ENCODE measurements at places on chromosomes 13 and 19. TPM values are rescaled to one million over a fixed set of nuclear protein-coding genes. Genes with fewer than 3 reads are reported as not detected.
A peak's percentile ranks its signal among the peaks of the same experiment; 100 is the strongest.

BST2 gene
- total RNA-seq, result 0.18 TPM

DNA sequence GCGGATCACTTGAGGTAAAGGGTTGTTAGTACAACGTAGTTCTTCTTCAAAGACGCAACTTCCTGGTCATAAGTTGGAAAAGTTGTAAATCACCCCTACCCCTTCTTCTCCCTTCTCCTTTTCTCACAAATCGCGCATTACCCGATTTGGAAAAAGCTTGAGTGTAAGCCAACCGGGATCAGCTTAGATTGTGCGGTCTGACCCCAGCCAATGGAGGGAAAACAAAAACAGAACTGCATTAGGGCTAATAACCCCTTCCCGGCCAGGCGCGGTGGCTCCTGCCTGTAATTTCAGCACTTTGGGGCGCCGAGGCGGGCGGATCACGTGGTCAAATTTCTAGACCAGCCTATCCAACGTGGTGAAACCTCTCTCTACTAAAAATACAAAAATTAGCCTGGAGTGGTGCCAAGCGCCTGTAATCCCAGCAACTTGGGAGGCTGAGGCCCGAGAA, 806 bp downstream of the ZNF90 start:
- DNase-seq, result peak; percentile 18

TEKTIP1 gene
- not detected for total RNA-seq

DNA sequence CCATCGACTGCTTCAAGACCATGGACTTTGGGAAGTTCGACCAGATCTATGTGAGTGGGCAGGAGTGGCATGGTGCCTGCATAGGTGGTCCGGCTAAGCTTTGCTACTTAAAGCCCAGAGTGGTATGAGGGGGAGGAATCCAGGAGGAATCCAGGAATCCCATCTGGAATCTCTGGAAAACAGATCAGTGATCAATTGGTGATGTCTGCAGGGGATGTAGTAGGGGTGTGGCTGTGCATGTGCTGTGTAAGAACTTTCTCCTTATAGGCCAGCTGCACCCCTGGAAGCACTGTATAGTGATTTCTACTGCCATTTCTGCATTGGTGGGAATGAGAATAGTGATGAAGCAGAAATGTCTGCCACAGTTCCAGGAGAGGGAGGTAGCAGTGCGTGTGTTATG, 23.6 kb downstream of the PNPLA6 start:
- DNase-seq, result no peak

DNA sequence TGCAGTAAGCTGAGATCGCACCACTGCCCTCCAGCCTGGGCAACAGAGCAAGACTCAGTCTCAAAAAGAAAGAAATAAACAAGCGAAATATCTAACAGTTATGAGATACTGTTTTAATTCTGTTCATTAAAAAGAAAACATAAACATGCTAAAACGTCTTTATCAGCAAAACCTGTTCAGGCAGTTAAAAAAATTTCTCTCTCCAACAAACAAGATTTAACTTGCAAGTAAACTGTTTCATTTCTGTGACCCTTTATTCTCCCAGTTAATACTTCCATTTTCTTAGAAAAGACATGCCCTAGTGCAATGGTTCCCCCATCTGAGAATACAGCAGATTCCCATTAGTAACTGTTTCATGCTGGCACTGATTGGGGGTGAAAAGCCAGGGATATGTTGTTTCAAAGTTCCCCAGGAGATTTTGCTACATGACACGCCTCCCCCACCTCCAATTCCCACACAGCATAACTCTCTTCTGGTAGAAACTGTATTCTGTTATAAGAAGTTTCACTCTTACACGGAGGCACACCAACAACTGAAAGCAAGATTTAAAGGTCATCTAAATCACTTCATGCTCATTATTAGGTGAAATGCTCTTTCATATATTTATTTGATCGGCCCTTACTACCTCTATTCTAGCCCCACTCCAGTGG, 24.4 kb downstream of the ELF1 start:
- no peak for DNase-seq

GSX1 gene
- total RNA-seq, result not detected

- DNase-seq, result no peak
Observed at GRCh38 chr19:30662211-30662861, 290.2 kb downstream of the ZNF536 start.

GRCh38 chr19:29418201-29418600, 107.6 kb upstream of the VSTM2B start:
- DNase-seq, result no peak

DNA sequence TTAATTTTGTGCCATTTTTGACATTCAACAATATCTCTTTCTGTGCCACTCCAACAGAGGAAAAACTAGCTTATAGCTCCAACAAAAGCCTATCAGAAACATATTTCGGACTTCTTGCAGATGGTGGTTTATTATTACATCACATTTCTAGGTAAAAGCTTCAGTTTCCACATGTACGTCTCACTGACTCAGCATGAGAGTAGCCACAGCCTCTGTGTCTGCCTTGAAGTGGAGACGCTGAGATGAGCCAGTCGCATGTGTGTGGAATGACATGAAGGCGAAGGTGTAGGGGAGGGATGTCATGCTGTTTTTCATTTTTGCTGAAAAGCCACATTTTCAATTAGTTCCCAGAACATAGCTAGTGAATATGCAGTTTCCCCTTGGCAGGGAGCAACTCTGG, 598.6 kb downstream of the EFNB2 start:
- DNase-seq, result peak; percentile 24

DNA sequence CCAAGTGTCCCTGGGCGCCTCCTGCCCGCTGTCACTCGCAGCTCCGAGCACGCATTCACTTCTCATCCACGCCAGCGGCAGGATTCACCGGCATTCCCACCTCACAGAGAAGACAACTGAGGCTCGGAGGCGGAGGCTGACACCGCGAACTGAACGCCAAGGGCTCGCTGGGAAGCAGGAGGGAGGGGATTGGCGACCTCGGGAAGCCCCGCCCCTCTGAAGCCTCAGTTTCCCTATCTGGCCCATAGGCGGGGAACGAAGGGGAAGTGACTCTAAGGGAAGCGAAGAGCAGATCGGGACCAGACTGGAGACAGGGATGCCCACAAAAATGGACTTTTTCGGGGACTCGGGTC, 256 bp downstream of the MICOS13 start:
- DNase-seq, result peak; percentile 21

MYO1F gene
- 0.18 TPM for total RNA-seq

DNA sequence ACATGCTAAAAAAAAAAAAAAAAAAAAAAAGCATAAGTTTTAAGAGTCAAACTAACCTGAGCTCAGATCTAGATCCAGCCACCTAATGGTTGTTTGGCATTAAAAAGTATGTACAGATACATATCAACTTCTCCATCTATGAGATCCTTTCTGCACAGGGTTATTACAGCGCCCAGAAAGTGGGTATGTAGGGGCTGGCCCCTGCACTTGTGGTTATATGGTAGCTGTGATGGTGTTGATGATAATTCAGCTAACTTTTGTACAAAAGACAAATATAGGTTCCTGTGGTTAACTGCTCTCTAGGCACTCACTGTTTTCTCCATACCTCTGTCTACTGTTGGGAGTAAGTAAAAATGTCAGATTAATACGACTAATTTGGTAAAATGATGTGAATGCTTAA, 81.7 kb downstream of the TNFRSF19 start:
- no peak for DNase-seq

DNA sequence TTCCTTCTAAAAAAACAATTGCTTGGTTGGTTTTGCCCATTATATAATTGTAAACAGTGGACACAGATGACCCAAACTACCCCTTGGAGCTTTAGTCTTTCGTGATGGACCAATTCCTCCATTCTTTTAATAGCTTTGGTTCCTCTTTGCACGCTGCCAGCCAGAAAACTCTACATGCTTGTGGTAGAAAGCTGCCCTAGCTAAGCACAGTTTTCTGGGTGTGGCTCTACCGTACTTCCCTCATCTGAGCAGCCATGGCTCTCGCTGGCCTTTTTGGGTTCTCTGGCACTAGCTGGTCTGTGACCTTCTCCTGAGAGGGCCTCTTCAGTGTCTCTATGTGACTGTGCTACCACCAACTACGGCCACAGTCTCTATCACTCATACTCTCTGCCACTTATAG, 29.9 kb upstream of the CEBPA start:
- DNase-seq, result no peak

GRCh38 chr19:50835785-50836542, 2.6 kb upstream of the KLK15 start:
- DNase-seq, result peak; percentile 45

GRCh38 chr13:86725105-86725504, 925.9 kb upstream of the SLITRK6 start:
- DNase-seq, result no peak

DNA sequence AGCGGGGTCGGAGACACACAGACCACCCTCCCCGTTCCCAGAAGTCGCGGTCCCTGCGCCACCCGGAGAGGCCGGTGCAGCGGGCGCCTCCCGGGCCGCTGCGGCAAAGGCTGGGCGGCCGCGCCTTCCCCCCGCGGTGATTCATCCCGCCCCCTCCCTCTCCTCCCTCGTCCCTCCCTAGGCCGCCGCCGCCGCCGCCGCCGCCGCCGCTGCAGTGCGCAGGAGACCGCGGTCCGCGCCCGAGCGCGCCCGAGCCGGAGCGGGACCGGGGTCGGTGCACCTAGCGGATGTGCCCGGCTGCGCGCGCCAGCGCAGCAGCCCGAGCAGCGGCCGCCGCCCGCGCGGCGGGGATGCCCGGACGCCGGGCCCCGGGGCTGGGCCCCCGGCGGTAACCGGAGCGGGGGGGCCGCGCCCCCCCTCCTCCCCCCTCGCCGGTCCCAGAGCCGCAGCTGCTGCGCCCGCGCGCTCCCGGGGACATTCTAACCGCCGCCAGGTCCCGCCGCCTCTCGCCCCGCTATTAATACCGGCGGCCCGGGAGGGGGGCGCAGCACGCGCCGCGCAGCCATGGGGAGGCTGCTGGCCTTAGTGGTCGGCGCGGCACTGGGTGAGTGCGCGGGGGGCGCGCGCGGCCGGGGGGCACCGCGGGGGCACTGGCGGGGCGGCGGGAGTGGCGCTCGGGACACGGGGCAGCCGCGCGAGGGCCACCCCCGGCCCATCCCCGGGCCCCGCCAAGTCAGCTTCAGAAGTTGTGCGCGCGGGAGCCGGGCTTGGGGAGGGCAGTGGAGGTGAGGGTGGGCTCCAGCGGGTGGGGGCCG, at the start of gene SCN1B:
Gene SCN1B (plus strand): TSS at position 214 of the 815 bp plus-strand sequence. CDS start 351 bp downstream, at position 565.
- DNase-seq, result peak; percentile 55

DNA sequence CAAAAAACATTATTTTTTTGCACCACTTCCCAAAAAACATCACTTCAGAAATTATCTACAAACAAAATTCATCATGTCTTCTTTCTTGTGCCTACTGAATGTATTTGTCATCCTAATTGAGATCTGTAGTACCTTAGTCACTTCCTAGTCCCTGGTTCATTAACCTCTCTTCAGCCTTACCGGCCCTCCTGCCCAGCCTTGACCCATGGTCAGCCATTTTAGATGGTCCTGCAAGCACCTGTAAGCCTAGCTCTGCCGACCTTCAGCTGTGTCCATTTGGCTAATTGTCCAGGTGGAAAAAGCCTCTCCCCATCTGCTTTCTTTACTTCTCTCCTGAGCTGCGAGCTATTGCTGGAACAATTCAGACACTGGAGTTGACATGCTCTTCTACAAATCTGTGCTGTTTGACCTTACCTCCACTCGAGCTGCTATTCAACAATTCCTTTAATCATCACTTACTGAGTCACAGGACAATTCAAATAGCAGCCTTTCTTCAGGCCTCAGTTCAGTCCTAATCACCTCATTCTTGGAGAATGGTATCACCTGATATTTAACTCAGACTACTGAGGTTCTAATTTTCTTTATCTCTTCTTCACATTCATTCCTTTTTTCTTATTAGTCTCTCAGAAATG, 882.5 kb downstream of the PCDH9 start:
- DNase-seq, result peak; percentile 31

- DNase-seq, result no peak
Observed at GRCh38 chr19:35104361-35104760, 11.3 kb upstream of the FXYD3 start.

URAD gene
- total RNA-seq, result not detected

DNA sequence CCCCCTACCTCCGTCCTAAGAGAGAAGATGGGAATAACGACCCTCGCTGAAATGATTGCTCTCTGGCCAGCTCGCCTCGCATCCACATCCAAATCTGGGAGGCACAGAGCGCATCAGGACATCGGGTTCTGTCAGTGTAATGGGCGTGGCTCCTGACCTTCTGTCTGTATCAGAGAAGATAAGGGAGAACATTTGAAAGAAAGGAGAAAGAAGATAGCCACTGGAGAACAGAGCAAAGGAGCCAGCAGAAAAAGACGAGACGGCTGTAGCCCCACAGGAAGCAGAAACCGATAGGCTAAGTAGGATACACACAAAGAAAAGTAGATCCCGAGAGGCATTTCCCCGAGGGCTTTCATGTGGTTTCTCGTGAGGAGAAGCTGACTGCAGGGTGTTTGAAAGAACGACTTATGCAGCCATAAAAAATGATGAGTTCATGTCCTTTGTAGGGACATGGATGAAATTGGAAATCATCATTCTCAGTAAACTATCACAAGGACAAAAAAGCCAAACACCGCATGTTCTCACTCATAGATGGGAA, 14.0 kb upstream of the GJB2 start:
- no peak for DNase-seq

SYCN gene
- total RNA-seq, result not detected

DNA sequence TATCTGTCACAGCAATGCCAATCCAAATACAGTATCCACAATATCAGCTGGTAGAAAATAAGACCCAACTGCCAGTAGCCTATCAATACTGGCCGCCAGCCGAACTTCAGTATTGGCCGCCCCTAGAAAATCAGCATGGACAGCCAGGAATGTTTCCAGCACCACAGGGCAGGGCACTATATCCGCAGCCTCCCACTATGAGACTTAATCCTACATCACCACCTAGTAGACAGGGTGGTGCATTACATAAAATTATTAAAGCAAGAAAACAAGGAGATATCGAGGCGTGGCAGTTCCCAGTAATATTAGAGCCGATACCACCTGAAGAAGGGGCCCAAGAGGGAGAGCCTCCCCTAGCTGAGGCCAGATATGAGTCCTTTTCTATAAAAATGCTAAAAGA, 111.3 kb downstream of the ZNF486 start:
- DNase-seq, result no peak

Data from IMR-90 (cell line).